ENCODE measurements at places on chromosomes 11 and 22.

GRCh38 chr11:1656670-1657069 is 27.1 kb downstream of the KRTAP5-5 start:
- DNase-seq = no peak

GRCh38 chr11:31702966-31703365 is 108.2 kb downstream of the PAX6 start:
- DNase-seq = no peak

DNA sequence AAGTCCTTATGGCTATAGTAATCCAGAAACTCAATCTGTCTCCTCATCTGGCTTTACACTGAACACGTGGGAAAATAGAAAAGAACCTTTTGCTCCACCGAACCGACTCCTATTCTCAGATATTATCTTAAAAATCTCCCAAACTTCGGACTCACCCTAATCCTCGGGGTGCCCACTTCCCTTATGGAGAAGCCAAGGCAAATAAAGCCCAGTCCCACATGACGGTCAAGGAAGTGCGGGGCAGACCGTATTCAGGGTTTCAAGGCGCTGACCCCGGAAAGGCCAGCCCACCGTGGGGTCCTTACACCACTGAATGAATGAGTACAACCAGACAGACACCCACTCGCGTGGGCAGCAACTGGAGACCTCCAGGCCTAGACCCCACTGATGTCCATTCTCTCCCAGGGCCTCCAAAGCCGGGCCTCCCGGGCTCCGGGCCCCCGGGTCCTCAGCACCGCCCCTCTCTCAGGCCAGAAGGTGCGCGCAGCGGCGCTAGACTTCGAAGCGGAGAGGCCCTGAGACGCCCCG is 489 bp downstream of the NUP98 start:
- no peak for DNase-seq

GRCh38 chr11:48019217-48019584 is 38.8 kb downstream of the PTPRJ start:
- DNase-seq = no peak

DNA sequence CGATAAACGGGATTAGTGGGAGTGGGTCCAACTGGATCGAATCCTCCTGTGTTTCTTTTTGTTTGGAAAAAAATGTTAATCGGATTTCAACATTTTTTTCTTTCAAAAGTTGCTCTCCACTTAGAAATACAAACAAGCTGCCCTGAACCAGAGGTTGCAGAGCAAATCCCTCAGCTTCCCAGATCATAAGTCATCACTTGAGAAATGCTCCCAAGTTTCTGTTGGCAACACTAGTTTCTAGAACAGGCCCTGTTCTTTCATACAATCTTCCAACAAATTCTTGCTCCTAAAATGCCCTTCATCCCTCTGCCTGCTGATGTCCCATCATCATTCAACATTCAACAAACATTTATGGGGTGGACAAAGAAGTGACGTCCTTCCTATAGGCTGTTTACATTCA is 1.3 kb upstream of the MLC1 start:
- peak; percentile 14 for DNase-seq

DNA sequence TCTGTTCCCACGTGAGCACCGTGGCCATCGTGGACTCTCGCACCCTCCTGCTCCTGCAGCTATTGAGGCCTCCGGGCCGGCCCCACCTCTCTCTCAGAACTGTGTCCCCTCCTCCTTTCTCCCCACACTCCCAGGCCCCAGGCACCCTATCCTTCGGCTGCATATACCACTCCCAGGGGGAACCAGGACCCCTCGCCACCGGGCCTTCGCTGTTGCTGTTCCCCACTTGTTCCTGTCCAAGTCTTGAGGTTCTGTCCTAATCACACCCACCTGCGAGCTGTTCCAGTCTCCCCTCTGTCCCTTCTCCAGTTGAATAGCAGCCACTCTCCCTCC is 43.0 kb upstream of the CDON start:
- DNase-seq = no peak

- peak; percentile 41 for DNase-seq
Measured at GRCh38 chr11:6251120-6251733, 8.4 kb upstream of the CCKBR start.

GRCh38 chr22:25666308-25666707 is 75.7 kb upstream of the MYO18B start:
- DNase-seq = no peak

DNA sequence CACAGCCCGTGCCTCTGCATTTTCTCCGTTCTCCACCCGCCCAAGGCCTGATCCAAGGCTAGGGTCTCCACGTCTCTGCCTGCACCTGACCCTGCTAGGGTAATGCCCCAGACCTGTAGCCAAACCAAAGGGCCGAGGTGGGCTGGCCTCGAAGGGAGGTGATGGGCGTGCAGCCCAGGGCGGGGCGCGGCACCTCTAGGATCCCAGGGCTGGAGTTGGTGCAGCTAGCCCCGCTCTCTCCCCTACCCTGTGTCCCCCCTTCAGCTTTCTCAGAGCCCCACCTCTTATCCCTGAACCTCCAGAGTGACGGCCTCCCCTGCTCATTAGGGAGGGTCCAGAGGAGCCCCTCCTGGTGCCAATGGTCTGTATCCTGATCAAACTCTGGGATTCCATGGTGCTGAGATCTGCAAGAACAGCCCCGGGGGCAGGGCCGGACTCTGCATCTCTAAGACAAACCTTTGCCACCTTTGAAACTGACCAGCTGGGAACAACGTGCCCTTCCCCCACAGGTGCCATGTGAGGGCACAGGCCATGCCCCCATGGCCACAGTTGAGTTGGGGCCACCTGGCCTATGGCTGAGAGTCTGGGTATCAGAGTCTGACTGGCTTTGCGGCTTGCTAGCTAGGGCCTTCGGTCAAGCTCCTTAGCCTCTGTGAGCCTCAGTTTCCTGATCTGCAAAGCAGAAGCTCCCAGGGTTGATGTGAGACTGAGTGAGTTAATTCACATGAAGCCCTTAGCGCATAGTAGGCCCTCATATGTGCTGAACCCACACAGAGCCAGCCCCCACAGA is 23.1 kb upstream of the CBX7 start:
- no peak for DNase-seq

GRCh38 chr11:119121811-119122124 is 388 bp downstream of the HINFP start:
- DNase-seq = no peak

Data from urinary bladder (tissue), 4 donors.